ENCODE measurements at places on chromosomes 11 and 22.

DNA sequence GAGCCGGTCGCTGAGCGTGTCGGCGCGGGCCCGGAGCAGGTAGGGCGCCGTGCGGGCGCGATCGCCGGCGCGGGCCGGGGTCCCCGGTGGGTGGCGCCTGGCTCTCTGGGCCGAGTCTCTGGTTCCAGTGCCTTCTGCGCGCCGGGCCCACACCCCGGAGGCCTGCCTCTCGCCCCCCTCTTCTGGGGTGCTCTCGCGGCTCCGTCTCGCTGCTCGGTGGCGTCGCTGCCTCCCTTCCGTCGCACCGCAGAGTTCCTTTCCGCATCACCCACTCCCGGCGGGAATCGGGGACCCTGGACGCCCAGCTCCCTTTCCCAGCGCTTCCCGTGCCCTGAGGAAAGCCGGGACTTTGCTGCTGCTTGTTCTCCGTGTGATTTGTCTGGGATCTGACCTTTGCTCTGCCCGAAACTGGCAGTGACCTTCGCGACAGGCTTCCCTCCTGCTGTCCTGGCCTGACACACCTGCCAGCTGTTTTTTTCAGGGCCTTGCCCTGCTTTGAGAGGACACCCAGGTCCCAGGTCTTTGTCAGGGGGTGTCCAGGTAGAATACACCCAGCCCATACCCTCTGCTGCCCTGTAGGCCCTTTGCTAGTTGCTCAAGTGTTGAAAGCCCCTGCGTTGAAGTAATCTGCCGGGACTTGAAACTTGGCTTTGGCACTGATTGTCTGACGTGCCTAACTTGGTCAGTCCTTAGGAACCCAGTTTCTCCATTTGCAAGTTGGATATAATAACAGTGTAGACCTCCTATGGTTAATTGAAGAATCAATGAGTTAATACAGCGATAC lies 711 bp downstream of the FDX1 start:
- no peak for DNase-seq

DNA sequence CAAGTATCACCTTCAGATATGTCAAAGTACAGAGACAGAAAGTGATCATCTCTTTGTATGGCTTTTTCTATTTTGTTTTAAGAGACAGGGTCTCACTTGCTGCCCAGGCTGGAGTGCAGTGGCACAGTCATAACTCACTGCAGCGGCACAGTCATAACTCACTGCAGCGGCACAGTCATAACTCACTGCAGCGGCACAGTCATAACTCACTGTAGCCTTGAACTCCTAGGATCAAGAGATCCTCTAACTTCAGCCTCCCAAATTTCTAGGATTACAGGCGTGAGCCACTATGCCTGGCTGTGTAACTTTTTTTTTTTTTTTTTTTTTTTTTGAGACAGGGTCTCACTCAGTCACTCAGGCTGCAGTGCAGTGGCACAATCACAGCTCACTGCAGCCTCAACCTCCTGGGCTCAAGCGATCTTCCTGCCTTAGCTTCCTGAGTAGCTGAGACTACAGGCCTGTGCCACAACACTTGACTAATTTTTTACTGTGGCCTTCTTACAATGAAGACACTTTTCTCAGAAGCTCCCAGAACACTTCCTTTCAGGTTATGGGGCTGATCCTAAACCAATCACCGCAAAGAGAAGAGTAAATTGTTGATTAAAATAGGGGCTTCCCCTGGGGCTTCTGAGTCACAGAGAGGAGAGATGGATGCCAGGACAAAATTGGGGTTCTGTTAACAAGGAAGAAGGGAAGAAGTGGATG lies 9.0 kb upstream of the HIKESHI start:
- DNase-seq = no peak

DNA sequence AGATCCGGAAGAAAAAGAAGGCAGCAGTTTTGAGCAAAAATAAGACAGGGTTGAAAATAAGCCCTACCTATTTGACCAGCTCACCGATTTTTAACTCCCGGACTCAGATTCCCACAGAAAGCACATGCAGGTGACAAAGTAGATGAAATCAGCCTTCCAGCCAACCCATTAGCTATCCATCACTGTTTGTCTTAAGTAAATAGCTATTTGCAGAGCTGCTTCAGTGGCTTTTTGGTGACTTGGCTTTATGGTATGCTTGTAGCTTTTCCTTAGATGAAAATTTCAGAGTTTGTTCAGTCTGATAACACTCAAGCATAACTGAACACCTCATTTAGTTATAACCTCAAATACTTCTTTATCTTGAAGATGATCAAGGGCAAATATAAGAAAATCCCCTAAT lies 192.6 kb downstream of the HIPK3 start:
- DNase-seq = no peak

DNA sequence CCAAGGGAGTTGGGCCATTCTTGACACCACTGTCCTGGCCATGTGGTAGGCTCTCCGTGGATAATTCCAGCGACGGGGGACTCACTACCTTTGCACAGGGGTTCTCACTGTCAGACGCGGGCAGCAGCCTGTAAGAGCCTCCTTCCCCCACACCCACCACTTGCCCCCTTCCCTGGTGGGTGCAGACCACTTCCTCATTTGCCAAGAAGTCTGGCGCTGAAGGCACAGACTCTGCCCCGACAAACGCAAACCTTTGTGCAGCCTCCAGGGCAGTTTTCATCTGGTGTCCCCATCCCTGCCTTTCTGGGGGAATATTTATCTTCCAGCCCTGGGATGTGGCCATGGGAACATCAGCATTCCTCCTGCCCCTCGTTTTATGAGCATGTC lies 422.5 kb downstream of the SHANK2 start:
- no peak for DNase-seq

DNA sequence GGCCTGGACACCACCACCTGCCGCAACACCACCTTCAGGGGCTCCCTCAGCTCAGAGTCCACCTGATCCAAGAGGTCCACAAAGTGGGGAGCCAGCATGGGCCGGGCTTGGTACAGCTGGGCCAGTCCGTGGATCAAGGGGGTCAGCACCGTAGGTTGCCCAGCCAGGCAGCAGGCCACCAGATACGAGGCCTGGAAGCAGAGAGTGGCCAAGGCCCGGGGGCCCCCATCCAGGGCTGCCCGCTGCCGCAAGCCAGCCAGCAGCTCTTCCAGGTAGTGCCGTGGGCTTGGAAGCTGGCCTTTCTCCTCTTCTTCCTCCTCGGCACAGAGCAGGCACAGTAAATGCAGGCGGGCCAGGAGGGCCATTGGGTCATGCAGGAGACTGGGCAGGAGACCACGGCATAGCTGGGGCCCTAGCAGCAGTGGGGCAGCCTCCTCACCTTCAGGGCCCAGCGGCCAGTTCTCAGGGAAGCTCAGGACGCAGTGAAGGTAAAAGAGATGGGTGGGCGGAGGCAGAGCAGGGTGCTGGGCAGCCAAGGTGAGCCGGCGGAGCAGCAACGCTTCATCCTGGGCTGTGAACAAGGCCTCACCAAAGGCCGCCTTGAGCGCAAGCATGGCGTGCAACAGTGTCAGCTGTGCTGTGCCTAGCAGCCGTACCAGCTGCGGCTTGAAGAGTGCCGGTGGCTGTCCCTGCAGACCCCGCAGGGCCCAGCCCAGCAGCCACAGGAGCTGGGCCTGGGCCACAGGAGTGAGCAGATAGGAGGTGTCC lies 1.7 kb downstream of the AP5B1 start:
- DNase-seq = no peak

DNA sequence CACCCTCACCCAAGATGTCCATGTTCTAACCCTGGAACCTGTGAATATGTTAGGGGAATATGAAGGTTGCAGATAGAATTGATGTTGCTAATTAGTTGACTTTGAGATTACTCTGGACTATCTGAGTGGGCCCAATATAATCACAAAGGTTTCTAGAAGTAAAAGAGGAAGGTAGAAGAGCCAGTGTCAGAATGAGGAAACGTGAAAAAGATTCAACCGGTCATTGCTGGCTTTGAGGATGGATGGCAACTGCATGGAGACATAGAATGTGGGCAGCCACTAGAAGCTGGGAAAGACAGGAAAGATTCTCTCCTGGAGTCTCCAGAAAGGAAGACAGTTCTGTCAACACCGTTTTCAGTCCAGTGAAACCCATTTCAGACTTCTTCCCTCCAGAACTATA lies 86.6 kb downstream of the CLPB start:
- no peak for DNase-seq

- DNase-seq = no peak
These were observed 46.2 kb upstream of the CSTF3 start for GRCh38 chr11:33207408-33207985.

DNA sequence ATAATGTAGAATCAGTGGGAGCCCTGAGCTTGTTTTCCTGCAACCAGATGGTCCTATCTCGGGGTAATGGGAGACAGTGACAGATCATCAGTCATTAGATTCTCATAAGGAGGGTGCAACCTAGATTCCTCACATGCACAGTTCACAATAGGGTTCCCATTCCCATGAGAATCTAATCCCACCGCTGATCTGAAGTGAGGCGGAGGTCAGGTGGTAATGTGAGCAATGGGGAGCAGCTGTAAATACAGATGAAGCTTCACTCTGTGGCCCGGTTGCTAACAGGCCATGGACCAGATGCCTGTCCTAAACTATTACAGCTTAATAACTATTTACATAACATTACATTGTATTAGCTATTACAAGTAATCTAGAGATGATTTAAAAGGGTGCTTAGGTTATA lies 17.0 kb downstream of the DIXDC1 start:
- DNase-seq = no peak

DNA sequence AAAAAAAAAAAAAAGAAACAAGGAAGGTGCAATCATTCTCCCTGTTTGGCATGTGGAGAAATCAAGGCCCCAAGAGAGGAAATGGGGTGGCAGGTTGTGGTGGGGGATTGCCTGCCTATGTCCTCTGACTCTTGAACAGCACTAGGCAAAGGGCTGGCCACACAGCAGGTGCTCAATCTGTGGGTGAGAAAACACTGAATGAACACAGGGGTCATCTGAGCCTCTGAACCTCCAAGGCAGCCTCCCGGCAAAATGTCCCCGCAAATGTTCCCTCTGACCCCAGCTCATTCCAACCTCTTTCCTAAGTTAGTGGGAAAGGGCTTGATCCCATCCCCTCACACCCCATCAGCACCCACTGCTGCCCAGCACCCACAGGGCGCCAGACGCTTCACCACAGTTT lies 4.6 kb downstream of the PLA2G6 start:
- DNase-seq = no peak

DNA sequence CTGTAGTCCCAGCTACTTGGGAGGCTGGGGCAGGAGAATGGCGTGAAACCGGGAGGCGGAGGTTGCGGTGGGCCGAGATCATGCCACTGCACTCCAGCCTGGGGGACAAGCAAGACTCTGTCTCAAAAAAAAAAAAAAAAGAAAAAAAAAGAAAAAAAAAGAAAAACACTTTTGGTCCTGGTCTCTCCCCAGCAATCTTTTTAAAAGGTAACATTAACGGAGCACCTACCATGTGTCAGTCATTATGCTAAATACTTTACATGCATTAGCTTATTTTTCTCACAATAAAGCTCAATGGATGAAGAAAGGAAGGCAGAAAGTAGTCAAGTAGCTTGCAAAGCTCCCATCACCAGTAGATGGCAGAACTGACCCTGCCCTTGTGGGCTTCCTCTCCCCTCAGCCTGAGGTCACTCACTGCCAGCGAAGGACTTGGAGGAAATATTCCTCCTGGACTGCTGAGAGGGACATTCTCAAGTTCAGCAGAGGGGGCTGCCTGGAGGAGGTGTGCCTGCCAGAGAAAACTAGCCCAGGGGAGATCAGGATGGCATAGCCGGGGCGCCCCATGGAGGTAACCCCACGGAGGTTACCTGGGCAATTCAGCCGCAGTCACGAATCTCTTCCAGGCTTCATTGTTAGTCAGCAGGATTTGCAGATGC lies 15.5 kb downstream of the APOL3 start:
- no peak for DNase-seq

DNA sequence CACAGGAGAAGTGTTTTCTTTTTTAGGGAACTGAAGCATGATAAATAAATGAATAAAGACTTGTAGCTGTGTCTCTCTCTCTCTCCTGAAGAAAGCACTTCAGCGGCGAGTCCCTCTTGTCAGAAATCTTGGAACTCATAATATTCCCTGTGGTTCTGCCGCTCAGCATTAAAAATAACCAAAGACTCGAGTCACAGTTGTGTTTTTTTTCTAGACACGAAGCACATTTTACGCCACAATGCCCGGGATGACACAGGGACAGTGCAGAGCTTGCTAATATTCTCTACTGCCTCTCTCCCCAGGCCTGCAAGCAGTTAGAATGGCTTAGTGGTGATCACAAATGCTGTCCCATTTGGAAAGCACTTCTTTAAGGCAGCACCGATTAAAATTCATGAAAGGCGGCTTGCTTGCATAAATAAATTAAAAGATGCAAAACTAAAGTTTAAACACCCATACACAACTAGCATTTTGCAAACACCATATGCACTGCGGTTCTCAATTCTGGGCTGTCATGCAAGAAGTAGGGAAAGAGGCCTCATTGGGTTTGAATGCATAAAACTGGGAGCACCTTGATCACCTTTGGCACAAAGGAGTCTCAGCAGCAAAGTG lies 597.4 kb downstream of the SOX6 start:
- DNase-seq = no peak

GRCh38 chr22:23751441-23751996 lies 607 bp upstream of the ZNF70 start:
- no peak for DNase-seq

DNA sequence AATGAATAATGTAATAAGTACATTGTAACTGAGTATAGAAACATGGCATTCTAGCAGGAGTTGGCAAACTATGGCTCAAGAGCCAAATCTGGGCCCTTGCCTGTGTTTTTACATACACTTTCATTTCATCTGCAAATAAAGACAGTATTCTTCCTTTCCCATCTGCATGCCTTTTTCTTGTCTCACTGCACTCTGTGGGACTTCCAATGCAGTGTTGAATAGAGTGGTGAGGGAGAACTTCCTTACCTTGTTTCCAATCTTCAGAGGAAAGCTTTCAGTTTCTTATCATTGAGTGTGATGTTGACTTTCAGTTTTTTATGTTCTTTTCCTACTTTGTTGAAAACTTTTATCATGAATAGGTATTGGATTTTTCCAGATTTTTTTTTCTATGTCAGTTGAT lies 82.1 kb downstream of the USP47 start:
- DNase-seq = no peak

- no peak for DNase-seq
These were observed 21.3 kb downstream of the MYO18B start for GRCh38 chr22:25763239-25763777.

GRCh38 chr22:41341990-41342389 lies 39.8 kb upstream of the TEF start:
- no peak for DNase-seq

GRCh38 chr22:46019351-46019750 lies 42.4 kb upstream of the WNT7B start:
- no peak for DNase-seq

GRCh38 chr11:58179648-58180047 lies 9.2 kb upstream of the OR9Q2 start:
- no peak for DNase-seq

DNA sequence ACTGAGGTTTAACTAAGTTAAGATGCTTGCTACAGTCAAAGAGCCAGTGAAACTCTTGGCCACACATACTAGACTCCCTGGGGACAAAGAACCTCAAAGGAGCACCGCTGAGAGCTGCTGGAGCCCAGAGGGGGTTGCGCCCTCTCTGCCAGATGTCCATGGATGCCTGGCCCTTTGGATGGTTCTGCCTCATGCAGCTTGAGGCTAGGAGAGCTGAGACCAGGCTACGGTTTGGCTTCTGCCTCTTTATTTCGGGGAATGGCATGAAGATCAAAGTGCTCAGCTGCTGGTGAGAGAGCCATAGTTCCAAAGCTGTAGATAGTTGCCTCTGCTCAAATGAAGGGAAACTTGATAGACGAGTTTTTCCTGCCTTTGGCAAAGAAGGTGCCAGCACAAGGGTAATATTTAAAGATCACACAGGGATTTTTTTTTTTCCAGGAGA lies 43.0 kb downstream of the RASSF10 start:
- no peak for DNase-seq
